Spleen (tissue), 13 donors: ENCODE measurements at places on chromosomes 1 and 21. TPM values are rescaled to one million over a fixed set of nuclear protein-coding genes. Genes with fewer than 3 reads are reported as not detected.

Gene PTTG1IP
- 64.9 TPM for polyA plus RNA-seq

Gene USF1
- polyA plus RNA-seq, result 228 TPM

Gene PPFIA4
- polyA plus RNA-seq, result 2.2 TPM

Gene HUNK
- 0.06 TPM for polyA plus RNA-seq

Gene DEPDC1
- polyA plus RNA-seq, result 0.83 TPM

Gene C1QA
- 658 TPM for polyA plus RNA-seq

Gene SDF4
- 39.1 TPM for polyA plus RNA-seq

Gene MYCL
- 0.90 TPM for polyA plus RNA-seq

Gene FAM78B
- 0.93 TPM for polyA plus RNA-seq

Gene GATAD2B
- polyA plus RNA-seq, result 7.1 TPM

Gene CFHR1
- 24.6 TPM for polyA plus RNA-seq

Gene PSMB2
- 37.4 TPM for polyA plus RNA-seq
